ENCODE measurements at places on chromosomes 13 and 19.

GRCh38 chr13:114140131-114140905 lies 7.9 kb upstream of the RASA3 start:
- peak; percentile 80 for DNase-seq

- DNase-seq, result no peak
Measured at GRCh38 chr19:51521357-51521756, 10.1 kb downstream of the SIGLEC6 start.

DNA sequence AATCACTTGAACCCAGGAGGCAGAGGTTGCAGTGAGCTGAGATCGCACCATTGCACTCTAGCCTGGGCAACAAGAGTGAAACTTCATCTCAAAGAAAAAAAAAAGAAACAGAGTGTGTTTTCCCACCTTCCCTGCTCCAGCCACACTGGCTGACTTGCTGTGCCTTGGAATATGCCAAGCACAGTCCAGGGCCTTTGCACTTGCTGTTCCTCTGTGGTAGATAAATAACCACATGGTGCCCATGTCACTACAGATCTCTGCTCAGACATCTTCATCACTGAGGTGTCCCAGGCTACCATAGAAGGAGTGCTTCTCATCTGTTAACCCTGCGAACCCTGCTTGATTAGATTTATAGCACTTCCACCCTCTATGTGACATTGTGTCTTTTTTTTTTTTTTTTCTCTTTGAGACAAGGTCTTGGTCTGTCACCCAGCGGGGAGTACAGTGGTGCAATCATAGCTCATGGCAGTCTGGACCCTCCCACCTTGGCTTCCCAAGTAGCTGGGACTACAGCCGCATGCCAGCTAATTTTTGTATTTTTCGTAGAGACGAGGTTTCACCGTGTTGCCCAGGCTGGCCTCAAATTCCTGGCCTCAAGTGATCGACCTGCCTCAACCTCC lies 10.4 kb downstream of the SMARCA4 start:
- no peak for DNase-seq

- no peak for DNase-seq
Measured at GRCh38 chr19:11092181-11092538, 2.9 kb downstream of the LDLR start.

- peak; percentile 82 for DNase-seq
Measured at GRCh38 chr19:17997969-17998826, 9.8 kb upstream of the ARRDC2 start.

GRCh38 chr13:39281539-39282150 lies 243.4 kb downstream of the NHLRC3 start:
- DNase-seq, result no peak

Measured in spleen (tissue), 13 donors.